Myocyte (in vitro differentiated cells): ENCODE measurements at places on chromosomes 3 and 15.

- no peak for DNase-seq
Observed at GRCh38 chr3:4313606-4314293, 10.6 kb downstream of the SETMAR start.

- no peak for DNase-seq
Observed at GRCh38 chr3:143067201-143067600, 52.4 kb upstream of the CHST2 start.

DNA sequence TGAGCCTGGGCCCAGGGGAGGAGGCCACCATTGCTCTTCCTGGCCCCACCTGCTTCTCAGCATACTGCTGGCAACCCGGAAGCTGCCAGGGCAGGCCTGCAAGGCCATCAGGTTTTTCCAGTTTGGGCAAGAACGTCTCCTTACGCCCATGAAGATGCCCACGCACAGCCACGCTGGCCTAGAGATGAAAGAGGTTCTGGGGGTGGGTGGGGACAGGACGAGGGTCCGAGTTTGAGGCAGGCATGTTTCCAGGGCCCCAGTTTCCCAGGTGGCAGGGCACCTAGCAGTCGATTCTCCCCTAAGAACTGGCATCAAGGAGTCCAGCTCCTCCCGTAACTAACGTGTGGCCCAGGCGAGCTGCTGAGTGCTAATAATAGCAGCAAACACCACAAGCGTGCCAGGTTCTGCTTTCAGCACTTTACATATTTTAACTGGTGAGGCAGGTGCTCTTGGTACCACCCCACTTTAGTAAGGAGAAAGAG is 45.8 kb downstream of the ZNF710 start:
- DNase-seq: no peak

DNA sequence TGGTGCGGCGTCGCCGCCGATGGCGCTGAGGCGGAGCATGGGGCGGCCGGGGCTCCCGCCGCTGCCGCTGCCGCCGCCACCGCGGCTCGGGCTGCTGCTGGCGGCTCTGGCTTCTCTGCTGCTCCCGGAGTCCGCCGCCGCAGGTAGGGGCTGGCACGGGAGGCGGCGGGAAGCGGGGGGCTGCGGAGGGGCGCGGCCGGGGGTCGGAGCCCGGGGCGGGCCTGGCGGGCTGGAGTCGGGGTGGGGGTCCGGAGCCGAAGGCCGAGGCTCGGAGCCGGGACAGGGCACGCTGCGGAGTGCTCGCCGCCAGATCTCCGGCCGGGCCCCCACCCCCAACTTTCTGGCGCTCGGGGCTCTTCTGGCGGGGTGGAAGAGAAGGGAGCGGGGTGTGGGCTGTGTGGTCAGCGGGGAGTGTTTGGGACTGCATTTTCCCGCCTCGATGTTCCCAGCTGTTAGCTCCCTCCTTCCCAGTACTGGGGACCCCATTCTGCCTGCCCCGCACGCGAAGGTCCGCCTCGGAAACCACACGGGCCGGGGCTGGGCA is 299 bp downstream of the TYRO3 start:
- DNase-seq: no peak

DNA sequence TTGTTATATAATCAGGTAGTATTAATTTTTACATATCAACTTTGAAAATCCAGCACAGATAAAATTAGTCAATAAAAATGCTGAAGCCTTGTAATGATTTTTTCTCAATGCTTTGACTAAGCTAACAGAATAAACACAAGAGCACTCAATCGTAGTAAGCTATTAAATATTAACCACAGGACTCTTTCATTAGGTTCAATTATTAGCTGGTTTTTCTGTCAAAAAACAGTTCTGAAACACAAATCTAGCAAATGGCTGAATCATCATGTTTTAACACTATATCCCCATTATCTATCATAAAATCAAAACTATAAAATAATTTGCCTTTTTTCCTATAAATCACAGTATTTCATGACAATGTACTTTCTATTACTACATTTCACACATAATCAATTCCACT is 69.6 kb downstream of the PLOD2 start:
- DNase-seq: no peak

DNA sequence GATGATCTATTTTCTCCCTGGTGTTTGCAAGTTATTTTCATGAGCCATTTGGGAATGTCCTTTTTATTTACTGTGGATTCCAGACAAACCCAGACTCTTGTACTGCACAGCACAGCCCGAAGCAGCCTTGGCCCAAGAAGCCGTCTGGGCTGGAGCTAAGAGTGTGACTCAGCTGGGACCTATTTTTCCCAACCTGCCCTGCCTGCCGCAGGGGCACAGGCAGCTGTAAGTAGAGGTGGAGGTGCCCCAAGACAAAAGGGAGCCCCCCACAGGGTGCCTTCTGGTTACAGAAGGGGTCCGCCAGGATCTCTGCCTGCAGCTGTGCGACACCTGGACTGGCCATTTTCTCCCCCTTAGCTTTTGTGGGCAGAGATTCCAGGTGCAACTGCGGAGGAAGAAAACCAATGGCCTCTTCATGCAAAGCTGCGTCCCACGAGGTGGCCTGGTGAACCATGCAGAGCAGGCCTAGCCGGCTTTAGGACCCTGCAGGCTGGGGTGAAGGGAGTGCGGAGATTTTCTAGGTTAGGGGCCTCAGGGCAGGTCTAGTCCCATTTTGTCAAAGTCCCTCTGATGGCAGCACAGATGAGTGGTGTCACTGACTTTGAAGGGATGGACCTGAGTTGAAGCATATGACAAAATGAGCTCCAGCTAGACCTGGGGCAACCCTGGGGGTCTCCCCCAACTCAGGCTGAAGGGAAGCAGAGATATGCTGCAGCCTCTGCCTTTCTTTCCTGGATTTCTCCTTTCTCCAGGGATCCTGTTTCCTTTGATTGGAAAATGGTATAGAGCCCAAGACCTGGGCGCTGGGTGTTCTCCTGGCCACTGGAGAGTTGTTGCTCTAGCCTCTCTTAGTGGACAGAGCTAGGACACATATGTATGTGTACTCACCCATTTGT is 131.2 kb downstream of the KLF13 start:
- no peak for DNase-seq

DNA sequence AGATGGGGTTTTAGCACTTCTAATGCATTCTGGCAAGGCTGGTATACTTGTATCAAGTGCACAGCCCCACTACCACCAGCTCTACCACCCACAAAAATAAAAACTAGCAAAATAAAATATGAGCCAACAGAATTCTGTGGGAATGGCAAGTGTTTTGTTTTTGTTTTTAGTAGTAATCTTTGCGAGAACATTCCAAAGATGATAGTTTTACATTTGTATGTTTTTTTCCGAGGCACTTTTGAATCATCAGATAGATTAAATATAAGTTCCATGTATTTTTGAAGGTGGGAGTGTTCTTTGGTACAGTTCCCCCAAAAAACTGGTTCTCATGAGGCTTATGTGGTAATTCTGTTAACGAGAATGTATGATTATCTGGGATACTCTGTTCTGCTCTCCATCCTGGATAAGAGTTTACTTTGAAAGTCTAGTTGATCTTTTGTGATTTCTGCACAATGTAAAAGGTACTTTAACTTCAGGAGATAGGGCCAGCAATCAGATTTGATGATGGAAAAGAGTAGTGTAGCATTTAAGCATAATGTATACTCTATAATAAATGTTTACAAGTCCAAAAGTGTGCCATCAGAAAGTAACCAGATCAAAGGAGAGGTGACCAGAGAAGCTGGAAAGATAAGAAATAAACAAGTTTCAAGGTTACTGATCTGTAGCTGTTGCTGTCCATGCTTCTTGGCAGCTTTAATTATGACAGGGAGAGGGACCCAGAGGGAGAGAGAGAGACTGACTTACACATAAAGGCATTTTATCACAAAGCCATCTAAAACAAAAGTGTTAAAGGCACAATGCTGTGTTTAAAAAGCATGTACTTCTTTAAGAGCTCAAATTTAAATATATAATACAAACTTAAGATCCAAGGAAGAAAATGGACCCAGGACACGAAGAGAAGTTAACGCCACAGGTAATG is 130.9 kb downstream of the PGPEP1L start:
- DNase-seq: no peak

- DNase-seq: no peak
Observed at GRCh38 chr3:161050935-161051334, 54.2 kb downstream of the B3GALNT1 start.

DNA sequence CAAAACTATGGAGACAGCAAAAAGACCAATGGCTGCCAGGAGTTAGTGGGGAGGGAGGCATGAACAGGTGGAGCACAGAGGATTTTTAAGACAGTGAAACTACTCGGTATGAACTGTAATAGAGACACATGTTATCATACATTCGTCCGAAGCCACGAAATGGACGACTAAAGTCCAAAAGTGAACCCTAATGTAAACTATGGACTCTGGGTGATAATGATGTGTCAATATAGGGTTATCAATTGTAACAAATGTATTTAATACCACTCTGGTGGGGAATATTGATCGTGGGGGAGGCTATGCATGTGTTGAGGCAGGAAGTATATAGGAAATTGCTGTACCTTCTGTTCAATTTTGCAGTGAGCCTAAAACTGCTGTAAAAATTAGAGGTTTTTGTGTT is 107.0 kb downstream of the CPN2 start:
- no peak for DNase-seq

DNA sequence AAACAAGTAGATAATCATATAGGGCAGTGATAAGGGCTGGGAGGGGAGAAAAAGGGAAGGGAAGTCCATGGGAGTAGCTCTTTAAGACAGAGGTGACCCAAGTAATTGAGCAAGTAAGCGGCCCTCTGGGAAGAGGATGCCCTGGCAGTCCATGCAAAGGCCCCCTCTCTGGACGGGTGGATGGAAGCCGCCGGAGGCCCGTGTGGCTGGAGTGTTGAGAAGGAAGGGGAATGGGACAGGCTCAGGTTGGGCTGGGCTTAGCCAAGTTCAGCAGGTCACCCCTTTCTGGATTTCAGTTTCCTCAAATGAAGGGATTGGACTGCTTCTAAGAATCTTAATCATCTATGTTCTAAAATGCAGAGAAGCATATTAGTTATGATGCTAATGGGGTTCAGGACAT is 32.4 kb upstream of the TRPM1 start:
- no peak for DNase-seq

DNA sequence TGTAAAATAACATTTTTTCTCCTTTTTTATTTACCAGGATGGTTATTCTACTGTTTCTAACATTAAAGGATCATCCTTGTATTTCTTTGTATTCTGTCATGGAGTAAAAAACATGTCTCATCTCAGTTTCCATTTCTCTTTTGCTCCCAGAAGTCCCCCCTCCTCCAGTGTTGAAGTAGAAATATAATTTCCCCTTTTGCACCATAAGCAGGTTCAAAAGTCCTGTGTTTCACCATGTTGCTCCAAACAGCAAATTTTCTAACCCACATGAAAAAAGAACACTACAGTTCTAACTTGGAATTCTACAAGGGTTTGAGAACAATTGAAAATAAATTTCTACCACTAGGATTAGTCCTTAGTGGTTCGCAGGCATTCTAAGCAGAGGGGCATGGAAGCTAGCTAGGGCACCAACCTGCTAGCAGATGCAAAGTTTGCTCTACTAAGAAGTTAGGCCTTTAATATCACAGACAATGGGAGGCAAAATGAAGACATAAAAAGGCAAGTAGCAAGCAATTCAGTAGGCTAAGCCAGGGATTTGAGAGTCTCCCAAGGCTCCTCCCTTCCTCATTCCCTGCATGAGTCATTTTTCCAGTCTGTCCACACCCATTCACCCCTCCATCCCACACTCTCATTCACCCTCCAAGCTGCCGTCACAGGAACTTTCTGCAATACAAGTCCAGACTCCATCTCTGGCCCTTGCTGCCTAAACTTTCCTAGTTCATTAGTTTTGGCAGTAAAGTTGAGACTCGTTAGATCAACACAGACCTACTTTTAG is 2.3 kb upstream of the MBNL1 start:
- peak; percentile 84 for DNase-seq

DNA sequence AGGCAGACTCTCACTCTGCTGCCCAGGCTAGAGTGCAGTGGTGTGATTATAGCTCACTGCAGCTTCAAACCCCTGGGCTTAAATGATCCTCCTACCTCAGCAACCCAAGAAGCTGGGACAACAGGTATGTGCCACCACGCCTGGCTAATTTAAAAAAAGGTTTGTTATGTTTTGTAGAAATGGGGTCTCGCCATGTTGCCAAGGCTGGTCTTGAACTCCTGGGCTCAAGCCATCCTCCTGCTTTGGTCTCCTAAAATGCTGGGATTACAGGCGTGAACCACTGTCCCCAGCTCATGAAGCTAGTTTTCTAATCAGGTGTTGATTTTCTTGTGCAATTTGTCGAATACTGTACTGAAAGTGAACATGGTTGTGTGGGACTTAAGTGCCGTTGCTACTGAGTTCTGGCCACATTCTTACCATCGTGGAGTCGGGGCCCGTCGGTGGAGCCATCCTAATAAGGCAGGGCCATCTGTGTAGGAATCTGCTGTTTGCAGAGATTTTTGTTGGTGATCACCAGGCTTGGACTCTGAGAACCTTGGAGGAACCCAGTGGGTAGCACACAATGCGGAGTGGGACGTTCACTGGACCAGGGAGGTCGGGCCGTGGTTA is 193.2 kb downstream of the GOLGA6L6 start:
- DNase-seq: no peak

- DNase-seq: peak; percentile 32
Observed at GRCh38 chr15:101445562-101446517, 43.7 kb downstream of the PCSK6 start.

DNA sequence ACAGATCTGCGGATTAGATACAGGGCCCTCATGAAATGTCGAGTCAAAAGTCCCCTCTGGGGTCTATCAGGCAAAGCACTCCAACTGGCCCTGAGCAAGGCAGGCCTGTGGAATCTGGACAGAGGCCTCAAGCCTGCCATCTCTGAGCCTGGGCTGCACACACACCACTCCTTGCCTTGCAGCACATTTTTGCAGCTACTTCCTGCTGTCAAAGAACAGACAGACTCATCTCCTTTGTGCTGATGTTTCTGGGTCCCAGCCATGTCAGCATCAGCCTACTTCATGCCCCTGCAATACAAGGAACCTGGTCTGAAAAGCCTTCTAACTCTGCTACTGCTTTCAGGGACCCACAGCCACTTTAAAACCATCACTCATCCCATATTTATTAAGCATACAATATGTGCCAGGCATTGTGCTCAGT is 60.6 kb upstream of the IL12A start:
- DNase-seq: peak; percentile 32

- DNase-seq: no peak
Observed at GRCh38 chr3:74601793-74602192, 12.7 kb downstream of the CNTN3 start.

GRCh38 chr15:96296264-96296663 is 34.2 kb upstream of the NR2F2 start:
- peak; percentile 50 for DNase-seq

- peak; percentile 95 for DNase-seq
Observed at GRCh38 chr3:139120086-139121056, 75.7 kb upstream of the PRR23C start.

DNA sequence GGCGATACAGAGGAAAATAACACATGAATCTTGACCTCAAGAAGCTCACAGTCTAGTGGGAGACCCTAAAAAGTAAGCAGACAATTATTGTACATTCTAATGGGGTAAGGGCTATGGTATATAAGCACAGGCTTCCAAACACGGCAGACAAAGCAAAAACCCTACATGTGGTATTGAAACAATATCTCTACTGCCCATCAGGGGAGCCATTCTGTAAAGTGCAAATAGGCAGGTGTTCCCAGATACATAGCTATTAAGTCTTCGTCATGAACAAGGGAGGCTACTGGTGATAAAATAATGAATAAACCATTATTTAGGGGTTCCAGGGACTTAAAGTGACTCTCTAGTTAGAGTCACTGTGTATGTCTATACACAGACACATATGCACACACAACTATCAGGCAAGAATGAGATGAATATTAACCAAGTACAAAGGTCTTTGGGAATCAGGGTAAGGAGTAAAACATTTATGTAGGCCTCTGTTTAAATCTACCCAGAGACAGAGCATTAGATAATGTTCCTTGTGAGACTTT is 38.7 kb upstream of the ASB14 start:
- no peak for DNase-seq
